ENCODE measurements at places on chromosomes 16 and 17. TPM values are rescaled to one million over a fixed set of nuclear protein-coding genes. Genes with fewer than 3 reads are reported as not detected.
A peak's percentile ranks its signal among the peaks of the same experiment; 100 is the strongest.

DNA sequence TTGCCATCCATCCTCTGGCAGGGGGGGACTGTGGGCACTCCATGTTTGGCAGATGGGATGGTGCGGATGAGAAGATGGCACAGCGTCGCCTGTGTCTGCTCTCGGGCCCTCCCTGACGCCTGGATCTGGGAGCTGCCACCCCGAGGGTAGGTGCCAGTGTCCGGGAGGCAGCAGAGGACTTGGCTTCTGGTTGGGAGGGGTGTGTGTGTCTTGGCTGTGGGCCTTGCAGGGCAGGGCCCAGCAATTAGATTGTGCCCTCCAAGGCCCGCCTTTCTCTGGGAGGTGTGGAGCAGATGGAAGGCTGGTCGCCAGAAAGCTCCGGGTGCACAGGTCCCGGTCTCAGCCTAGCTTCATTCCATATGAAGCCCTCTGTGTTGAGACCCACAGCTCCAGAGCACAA, 1.4 kb downstream of the RAP1GAP2 start:
- no peak for DNase-seq

GFAP gene
- not detected for total RNA-seq

DNA sequence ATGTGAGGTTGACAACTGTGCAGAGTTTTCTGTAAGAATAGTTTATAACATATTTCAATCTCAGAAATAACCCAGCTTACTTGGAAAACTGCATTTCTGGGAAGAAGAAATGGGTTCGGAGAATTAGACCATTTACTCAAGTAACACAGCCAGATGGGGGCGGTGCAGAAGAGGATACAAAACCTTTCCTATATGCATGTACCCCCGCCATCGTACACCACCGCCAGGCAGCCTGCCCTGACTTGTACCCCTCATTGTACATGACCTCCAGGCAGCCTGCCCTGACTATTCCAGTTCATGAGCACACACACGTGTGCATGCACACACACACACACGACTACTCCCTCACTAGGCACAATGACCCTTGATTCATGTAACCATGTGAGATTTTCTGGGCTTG, 154.0 kb downstream of the C16orf78 start:
- no peak for DNase-seq

SPEM2 gene
- not detected for total RNA-seq

C1QTNF8 gene
- total RNA-seq, result not detected

DNA sequence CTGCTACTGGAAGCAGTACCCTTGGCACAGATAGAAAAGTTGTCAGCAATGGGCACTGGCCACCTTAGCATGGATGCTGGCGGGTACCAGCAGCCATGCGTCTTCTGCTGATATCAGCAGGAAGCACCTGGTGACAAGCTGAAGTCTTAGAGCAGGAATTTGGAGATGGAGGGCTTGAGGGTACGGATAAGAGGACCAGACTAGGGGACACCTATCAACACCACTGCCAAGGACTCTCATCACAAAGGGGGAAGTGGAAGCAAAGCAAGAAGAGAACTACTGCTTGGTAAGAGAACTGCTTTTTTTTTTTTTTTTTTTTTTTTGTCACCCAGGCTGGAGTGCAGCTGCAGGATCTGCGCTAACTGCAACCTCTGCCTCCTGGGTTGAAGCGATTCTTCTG, 35.4 kb upstream of the LYRM9 start:
- DNase-seq, result no peak

DNA sequence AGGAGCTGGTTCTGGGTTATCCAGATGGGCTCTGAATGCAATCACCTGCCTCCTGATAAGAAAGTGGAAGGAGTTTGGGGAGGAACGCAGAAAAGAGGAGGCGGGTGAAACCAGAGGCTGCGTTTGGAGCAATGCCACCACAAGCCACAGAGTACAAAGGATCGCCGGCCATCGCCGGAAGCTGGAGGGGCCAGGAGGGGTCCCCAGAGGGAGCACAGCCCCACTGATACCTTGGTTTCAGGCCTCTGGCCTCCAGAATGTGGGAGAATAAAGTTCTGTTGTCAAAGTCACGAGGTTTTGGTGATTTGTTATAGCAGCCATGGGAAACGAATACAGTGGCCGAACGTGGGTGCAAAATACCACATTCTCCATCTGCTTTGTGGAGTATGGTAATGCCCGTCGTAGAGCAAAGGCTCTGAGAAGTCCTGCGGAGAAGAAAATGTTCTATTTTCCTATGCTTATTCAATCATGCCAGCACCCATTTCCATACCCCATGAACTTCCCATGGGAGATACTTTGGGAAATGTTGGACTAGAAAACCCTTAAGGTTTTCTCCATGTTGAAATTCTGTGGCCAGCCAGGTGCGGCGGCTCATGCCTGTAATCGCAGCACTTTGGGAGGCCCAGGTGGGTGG, 51.4 kb downstream of the ZDHHC7 start:
- DNase-seq, result no peak

- no peak for DNase-seq
Measured at GRCh38 chr16:4623593-4623992, 1.0 kb upstream of the MGRN1 start.

DNA sequence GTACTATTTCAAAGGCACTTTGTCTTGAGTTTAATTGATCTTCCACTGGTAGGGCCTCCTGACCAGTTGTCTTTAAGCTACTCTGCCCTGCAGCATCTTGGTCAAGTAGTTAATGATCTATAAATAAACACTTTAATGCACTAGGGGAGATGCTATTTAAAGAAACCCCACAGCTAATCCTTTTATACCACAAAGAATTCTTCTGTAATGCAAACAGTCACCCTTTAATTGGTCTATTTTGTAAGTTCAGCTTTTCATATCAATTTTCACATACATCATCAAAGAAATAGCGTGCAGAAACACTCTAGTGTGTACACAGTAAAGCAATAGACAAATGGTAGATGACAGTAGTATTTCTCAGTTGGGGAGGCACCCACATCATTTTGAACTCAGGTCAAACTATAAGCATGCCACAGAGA, 70.3 kb downstream of the PMP22 start:
- DNase-seq, result no peak

CD300A gene
- total RNA-seq, result 3.2 TPM

GRCh38 chr17:76641501-76641900, 2.1 kb downstream of the ST6GALNAC1 start:
- no peak for DNase-seq

DNA sequence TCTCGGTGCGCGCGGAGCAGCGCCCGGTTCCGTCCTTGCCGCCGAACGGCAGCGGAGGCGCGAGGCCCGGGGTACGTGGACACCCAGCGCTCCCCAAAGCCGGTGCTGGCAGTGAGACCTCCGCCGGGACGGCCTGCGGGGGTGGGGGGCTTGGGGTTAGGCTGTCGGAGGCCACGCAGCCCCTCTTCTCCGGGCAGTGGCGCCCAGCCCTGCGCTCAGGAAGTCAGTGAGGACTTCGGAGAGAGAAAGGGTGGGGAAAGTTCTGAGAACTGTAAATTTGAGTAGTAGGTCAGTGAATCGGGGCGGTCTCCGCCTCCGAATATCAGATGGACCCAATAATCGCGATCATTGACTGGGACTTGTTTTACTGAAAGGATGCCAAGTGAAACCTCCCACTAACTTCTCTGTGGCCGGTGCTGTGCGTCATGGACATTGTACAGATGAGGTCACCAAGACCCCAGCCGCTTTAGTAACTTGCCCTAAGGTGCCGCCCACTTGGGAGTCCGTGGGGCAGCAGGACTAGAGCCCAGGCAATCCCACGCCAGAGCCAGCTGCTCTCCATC, 468 bp downstream of the IL4R start:
- DNase-seq, result peak; percentile 76

DNA sequence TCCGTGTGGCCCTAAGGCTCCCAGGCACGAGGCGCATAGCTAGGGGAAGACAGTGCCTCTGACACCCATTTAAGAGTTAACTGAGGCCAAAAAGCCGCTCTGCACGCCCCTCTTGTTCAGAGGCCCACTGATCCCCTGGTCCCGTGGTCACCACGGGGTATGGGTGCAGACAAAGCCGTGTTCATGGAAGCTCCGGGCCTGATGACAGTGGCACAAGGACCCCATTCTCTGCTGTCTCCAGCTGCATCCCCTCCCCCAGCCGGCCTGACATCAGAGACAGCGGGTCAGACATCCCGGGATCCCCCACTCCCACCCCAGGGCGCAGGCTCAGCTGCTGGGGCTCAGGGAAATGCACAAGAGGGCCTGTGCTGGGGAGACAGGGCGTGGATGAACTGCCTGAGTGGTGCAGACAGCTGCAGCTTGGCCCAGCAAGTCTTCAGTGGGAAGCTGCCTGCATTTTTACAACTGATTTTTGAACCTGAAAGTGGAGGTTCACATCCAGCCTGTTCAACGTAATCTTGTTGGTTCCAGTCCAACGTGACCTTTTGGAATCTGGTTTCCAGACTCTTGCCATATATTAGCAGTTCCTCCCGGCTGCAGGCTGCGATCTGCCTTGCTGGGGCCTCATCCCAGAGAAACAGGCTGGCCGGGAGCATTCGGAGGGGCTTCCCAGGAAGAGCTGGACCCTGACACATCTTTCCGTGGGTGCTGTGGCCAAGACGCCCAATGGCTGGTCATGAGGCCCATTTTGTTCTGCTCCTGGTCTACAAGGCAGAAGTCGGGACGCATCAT, 9.7 kb upstream of the BAHCC1 start:
- peak; percentile 72 for DNase-seq

NPTX1 gene
- total RNA-seq, result 2.1 TPM

GOSR1 gene
- total RNA-seq, result 23.1 TPM

TRPV2 gene
- total RNA-seq, result 16.4 TPM

DNA sequence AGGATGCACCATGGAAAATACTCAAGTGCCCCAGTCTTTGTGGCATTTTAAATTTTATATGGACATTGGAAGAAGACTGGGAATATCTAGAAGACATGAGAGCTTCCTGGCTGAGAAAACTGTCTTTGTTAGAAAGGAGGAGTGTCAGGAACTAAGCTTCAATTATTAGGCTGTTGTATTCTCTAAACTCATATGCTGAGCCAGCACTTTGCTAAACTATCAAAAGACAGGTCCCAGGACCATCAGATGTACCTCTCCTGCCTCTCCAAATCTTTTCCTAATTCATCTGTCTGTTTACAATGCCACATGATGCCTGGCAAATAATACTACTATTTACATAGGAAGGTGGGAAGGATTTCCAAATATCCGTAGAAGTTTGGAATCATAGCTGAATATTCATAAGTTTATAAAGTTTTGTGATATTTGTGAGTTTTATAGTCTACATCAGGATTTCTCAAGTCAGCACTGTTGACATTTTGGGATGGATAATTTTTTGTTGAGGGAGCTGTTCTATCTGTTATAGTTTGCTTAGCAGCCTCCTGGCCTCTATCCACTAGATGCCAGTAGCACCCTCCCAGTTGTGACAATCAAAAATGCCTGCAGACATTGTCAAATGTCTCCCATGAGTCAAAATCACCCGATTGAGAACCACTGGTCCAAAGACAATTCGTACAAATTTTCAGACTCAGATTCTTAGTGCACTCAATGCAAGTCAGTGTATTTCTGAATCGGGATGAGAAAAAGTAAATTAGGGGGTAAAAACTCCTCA, 61.2 kb upstream of the NETO2 start:
- no peak for DNase-seq

DNA sequence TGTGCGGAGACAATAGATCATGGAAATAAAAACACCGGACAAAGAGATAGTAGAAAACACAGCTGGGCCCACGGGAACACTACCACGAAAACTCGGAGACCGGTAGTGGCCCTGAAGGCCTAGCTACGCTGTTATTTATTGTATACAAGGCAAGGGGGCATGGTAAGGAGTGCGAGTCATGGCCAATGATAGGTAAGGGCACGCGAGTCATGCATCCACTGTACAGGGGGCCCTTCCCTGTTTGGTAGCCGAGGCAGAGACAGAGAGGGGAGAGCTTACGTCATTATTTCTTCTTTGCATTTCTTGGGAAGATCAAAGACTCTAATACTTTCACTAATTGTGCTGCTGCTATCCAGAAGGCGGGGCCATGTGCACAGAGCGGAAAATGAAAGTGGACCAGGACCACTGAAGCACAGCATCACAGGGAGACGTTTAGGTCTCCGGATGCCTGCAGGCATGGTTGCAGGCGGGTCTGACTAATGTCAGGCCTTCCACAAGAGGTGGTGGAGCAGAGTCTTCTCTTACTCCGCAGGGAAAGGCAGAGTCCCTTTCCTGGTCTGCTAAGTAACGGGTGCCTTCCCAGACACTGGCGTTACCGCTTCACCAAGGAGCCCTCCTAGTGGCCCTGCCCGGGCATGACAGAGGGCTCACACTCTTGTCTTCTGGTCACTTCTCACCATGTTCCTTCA, 74.4 kb upstream of the ARL4D start:
- DNase-seq, result no peak

GP2 gene
- not detected for total RNA-seq

CSH1 gene
- total RNA-seq, result not detected

GRCh38 chr17:34485999-34486398, 93.4 kb upstream of the TMEM132E start:
- no peak for DNase-seq

- DNase-seq, result no peak
Measured at GRCh38 chr16:22014271-22014873, 6.5 kb downstream of the MOSMO start.

DNA sequence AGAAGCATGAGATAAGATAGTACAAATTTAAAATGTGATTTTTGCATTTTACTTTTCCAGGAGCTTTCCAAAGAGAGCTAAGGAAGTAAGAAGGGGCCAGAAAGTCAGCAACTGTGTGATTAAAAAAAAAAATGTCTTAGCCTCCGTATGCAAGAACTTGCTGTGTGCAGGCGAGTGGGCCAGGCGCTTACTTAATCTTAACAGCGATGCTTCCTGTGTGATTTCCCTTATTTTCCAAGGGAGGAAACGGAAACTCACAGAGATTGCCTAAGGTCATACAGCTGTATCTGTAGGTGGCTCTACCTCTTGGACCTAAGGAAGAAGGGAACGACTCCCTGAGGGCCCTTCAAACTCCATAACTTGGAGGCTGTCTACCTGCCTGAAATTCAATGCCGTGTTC, 11.1 kb downstream of the HS3ST3B1 start:
- no peak for DNase-seq

NECAB2 gene
- not detected for total RNA-seq

- DNase-seq, result no peak
Measured at GRCh38 chr16:8675183-8676159, 1.1 kb downstream of the ABAT start.

- DNase-seq, result no peak
Measured at GRCh38 chr17:49505854-49506253, 10.8 kb downstream of the NGFR start.

LGALS9 gene
- 14.4 TPM for total RNA-seq

GRCh38 chr16:68668266-68668665, 23.2 kb downstream of the CDH3 start:
- DNase-seq, result no peak

NXPH3 gene
- 5.8 TPM for total RNA-seq

- no peak for DNase-seq
Measured at GRCh38 chr16:65981057-65981456, 385.4 kb upstream of the CDH5 start.

Data from uterus (tissue), 4 donors.